ENCODE measurements at places on chromosomes 3 and 15.

- no peak for DNase-seq
These were observed 89.8 kb upstream of the ONECUT1 start for GRCh38 chr15:52879904-52880303.

DNA sequence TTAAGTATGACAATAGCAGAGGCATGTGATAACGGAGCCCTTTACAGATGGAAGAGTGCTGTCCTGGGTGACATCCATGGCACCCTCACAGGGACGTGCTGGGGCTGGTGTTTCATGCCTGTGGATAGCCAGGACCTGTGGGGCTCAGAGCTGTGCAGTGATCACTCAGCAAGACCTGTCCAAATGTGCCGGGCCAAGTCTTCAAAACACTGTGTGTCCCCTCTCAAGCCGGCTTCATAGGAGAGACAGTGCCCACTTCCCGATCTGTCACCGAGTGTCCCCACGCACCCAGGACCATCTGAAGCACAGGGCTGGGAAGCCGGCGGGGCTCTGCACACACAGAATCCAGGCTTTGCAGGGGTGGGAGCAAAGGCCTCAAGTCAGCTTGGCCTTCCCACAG is 217.2 kb upstream of the IGF1R start:
- DNase-seq, result no peak

DNA sequence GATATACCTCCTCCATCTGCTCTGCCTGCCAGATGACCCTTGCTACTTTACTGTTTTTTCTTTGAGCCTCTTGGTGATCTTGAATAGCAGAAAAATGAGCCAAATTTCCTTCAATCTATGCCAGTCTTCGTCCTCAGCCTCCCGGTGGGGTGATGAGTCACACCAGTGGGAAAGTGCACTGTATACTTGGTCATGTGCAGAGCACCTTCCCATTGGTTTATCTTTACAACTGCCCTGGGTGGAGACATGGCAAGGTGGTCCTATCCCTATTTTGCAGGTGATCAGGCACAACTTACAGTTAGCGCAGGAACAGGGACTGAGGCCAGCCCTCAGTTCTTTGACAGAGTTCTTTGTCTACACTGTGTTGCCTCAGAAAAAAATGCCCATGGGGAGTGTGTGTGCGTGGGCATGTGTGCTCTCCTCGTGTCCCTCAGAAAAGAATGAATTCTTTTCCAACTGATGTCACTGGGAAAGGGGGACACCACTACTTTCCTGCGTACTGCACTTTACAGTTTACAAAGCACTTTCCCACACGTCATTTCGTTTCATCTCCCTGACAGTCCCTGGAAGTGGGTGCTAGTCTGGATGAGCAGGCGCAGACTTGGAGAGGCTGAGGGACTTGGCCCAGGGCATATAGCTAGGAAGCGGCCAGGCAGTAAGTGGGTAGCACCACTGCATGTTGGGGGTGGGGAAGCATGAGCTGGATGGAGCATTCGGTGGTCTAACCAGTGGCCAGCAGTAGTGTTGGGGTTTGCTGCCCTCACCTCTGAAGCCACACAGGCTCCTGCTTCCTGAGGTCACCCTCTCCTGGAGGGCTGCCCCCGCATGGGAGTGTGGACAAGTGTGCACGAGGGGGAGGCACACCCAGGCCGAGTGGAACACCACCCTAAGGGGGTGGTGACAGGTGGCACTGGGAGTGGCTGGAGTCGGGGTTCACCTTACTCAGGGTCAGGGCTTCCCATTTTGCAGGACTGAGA is 24.1 kb downstream of the SMAD3 start:
- no peak for DNase-seq

GRCh38 chr3:86774082-86774691 is 216.8 kb downstream of the VGLL3 start:
- DNase-seq, result no peak

- no peak for DNase-seq
These were observed 10.0 kb downstream of the TIMMDC1 start for GRCh38 chr3:119508172-119508845.

GRCh38 chr15:81311752-81312464 is 12.0 kb downstream of the STARD5 start:
- DNase-seq, result no peak

DNA sequence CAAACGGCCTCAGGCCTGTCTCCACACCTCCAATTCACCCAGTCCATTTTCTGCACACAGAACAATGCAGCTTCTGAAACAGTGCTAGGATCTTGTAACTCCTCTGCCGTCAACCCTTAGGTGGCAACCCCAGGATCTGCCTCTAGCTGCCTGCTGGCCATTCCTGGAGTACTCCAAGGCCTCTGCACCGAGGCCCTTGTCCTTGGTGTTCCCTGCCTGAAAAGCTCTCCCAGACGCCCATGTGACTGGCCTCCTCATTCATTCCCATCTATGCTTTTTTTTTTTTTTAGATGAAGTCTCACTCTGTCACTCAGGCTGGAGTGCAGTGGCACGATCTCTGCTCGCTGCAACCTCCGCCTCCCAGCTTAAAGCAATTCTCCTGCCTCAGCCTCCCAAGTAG is 18.3 kb downstream of the RAB43 start:
- no peak for DNase-seq

DNA sequence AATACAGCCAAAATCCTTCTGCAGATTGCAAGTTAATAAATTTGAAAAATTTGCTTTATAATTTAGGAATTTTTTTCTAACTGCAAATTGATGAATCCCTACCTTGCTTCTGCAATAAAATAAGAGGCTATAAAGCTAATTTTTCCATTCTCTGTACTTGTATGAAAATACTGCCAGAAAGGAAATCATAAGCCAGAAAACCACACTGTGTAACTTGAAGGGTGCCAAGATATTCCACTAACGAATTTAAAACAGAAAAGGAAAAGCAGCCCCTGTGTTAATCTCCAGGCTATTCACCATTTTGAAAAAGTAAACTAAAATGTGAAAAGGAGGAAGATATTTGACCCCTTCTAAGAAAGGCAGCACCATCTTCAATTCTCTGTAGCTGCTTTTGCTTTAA is 557.9 kb upstream of the ZNF385D start:
- DNase-seq, result no peak

GRCh38 chr3:124352149-124352539 is 360.2 kb upstream of the ROPN1 start:
- no peak for DNase-seq

DNA sequence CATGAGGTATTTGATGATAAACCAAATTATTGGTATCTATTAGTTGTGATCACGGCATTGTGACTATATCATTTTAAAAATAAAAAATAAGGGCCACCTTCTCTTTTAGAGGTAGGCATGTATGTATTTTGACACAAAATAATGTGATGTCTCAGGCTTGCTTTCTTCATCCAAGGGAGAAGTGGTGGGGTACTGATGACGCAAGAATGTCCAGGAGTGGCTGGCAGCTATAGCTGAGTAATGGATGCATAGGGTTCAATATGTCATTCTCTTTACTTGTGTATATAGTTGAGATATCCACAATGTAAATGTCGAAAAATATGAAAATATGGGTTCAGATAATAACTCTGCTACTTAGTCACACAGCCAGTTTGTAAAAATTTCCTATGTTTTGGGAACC is 46.8 kb upstream of the NSMCE3 start:
- no peak for DNase-seq

GRCh38 chr3:183178833-183179549 is 16.5 kb upstream of the LAMP3 start:
- peak; percentile 58 for DNase-seq

DNA sequence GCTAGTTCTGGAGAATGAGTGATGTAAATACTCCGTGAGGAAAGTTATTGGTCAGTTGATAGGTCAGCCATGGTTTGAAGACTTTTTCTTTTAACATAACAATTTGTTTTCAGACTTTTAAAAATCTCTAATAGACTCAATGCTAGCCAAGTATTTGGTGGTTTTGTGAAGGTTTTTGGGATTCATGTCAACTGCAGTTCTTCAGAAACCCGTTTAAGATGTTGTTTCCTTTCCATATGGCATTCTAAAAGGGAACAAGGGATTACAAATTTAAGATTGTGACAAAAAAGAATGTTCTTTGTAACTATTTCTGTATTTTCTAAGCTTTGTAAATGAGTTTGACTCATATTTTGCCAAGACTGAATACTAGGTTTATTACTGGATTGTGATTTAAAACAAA is 281.7 kb upstream of the COL8A1 start:
- DNase-seq, result no peak

- no peak for DNase-seq
These were observed 90.1 kb upstream of the CADPS start for GRCh38 chr3:62965311-62965710.

GRCh38 chr3:37694284-37694675 is 167.4 kb upstream of the CTDSPL start:
- peak; percentile 17 for DNase-seq

GRCh38 chr3:136942803-136943202 is 15.0 kb upstream of the IL20RB start:
- DNase-seq, result no peak

DNA sequence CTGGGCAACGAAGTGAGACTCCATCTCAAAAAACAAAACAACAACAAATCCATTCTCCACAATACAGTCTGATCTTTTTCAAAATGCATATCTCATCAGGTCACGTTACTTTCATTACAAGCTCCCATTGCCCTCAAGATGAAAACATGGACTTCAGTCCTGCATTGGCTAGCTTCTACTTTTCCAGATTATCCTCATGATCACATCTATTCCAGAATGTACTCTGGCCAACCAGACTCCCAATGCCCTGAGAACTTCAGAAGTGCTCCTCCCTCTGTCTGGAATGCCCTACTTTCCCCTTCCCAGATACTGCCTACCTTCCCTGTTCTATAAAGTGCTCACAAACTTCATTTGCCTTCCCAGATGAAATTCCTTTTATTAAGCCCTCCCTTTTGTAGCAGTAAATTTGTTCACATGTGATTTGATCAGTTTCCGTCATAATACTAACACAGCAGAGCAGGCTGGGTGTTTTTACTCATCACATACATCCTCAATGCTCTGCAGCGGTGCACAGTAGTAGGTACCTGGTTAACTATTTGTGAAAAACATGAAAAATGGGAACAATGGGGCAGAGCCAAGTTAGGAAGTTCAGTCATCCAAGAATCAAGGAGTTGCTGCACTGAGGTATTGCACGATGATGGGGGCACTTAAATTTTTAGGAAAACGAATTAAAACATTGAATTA is 5.3 kb downstream of the RPL22L1 start:
- no peak for DNase-seq

- no peak for DNase-seq
These were observed 6.3 kb upstream of the UBE2Q2 start for GRCh38 chr15:75836959-75837334.

GRCh38 chr3:182078316-182078715 is 366.6 kb downstream of the SOX2 start:
- no peak for DNase-seq

- no peak for DNase-seq
These were observed 931.7 kb downstream of the MCTP2 start for GRCh38 chr15:95162967-95163531.

DNA sequence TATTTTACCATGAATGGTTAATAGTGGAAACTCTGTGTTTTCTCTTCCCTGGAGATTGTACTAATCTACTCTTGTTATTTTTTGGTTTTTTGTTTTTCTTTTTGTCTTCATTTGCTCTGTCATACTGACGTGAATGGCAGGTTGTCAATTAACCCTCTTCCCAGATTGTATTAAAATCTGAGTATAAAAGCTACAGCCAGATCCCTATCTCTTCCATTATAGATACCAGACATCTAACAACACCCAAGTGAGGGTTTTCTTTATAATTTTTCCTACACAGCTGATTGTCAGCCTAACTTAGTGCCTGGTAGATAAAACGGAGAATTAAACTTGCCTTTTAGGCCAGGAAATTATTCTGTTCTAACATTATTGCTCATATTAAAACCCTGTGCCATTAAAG is 162.6 kb downstream of the IL5RA start:
- DNase-seq, result no peak

DNA sequence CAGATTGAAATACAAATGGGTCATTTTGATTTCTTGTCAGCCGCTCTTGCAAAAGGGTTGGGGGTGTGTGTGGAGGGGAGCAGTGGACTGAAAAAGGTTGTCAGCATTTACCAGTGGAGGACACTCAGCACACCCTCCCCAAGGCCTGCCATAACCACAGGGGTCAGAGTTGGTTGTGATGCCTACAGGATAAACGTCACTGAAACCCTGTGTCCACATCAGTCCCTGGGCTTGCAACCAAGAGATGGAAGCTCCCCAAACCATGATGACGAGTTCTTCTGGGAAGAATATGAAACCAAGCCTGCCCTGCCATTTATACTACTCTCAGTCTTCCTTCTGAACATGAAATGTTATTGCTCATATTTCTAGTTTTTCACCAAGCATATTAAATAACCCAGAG is 54.0 kb upstream of the UMPS start:
- no peak for DNase-seq

DNA sequence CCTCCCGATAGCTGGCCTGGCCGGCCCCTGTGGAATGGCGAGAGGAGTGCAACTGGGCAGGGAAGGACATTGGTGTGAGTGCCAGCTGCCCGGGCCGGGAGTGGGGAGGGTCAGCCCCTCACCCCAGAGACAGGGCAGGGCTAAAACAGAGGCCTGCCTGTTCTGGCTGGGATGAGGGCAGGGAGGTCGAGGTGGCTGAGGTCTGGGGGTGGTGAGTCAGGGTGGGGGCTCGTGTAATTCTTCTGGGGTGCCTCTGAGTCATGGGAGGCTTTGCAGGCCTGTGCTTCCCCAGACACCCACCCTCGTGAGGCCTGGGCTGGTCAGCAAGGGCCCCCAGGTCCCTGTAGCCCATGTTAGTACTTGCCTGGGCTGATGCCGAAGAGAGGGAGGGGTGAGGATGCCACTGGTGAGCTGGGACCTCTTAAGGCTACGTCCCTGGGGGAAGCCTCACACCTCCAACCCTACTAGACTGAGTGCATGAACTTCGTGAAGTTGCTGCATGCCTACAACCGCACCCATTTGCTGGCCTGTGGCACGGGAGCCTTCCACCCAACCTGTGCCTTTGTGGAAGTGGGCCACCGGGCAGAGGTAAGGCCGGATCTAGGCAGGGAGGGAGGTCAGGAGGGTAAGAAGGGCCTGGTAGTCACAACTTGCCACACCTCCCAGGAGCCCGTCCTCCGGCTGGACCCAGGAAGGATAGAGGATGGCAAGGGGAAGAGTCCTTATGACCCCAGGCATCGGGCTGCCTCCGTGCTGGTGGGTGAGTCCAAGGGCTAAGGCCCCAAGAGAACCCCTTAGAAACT is 1.7 kb downstream of the SEMA3B start:
- DNase-seq, result peak; percentile 21
